ENCODE measurements at places on chromosomes 4 and X.

- no peak for DNase-seq
Observed at GRCh38 chr4:146382194-146382593, 139.5 kb downstream of the SLC10A7 start.

DNA sequence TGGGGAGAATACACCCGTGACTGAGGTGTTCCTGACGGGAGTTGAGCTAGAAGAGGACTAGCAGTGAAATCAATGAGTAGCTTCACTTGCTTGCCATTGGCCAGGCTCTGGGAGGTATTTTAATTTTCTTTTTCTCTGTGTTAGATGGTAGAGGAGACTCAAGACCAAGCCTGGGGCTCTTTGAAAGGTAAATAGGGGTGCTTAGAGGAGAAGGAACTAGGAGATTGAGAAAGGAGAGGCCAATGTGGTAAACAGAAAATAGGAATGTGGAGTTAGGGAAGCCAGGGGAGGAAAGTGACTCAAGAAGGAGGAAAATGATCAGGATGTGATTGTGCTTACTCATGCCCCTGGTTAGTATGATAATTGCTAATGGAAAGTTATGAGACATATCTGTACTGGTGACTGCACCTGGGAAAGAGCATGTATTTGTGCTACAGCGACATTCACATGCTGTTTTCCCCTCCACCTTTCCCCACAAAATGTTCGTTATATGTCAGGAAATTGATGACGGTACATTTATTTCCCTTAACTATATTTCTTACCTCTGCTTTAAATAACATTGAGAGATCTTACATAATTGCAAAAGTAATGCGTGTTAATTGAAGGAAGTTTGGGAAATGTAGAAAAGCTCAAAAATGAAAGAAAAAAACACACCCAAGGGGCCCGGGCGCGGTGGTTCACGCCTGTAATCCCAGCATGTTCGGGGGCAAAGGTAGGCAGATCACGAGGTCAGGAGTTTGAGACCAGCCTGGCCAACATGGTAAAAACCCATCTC is 16.9 kb upstream of the LRBA start:
- DNase-seq, result no peak

DNA sequence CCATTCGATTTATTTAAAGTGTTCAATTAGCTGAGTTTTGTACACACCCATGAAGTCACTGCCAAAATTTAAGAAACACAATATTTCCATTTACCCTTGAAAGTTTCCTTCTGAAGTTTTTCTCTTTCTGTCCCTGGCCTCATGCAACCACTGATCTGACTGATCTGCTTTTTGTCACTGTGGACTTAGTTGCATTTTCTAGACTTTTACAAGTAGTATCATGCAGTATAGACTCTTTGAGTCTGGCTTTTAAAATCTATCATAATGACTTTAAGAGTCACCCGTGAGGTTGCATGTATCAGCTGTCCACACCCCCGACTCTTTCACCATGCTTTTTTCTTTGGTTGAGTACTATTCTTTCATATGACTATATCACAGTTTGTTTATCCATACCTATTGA is 29.0 kb upstream of the PDLIM3 start:
- no peak for DNase-seq

GRCh38 chr4:150769845-150770244 is 187.9 kb downstream of the MAB21L2 start:
- no peak for DNase-seq

DNA sequence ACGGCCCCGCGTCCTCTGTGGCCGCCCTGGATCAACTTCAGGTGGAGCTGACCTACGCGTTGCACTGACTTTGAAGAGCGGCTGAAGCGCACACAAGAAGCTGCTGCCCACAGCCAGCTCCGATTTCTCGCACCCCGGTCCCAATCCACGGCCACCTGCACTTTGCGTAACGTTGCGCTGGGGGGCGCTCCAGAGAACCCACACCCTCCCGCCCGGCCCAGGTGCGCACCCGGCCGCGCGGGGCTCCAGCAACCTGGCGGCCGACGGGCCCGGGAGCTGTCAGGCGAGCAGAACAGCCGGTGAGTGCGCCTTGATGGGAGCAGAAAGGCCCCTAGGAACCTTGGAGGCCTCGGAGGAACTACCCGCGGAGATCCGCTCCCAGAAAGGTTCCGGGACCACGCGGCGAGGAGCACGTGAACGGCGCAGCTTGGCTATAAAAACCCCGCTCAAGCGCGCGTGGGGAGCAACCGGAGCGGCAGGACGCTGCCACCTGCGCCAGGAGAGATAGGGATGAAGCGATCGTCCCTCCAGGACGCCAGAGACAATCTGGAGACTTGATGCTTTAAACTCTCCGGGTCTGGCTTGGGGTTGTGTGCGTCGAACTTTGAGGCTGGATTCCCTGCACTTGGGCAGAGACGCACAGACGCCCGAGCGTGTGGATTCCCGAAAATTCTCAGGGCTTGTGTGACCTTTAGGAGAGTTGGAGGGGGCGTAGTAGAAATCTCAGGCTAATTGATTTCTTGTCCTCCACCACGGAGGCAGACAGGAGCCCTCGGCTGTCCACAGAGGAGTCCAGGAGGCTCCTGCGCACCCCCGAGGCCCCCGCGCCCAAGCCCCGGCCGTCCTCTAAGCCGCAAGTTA is 591 bp upstream of the NWD2 start:
- no peak for DNase-seq

GRCh38 chr4:168188754-168189153 is 96.4 kb downstream of the ANXA10 start:
- no peak for DNase-seq

GRCh38 chrX:118847676-118848075 is 24.1 kb downstream of the ZCCHC12 start:
- DNase-seq, result no peak
